ENCODE measurements at places on chromosomes 7 and 10.

DNA sequence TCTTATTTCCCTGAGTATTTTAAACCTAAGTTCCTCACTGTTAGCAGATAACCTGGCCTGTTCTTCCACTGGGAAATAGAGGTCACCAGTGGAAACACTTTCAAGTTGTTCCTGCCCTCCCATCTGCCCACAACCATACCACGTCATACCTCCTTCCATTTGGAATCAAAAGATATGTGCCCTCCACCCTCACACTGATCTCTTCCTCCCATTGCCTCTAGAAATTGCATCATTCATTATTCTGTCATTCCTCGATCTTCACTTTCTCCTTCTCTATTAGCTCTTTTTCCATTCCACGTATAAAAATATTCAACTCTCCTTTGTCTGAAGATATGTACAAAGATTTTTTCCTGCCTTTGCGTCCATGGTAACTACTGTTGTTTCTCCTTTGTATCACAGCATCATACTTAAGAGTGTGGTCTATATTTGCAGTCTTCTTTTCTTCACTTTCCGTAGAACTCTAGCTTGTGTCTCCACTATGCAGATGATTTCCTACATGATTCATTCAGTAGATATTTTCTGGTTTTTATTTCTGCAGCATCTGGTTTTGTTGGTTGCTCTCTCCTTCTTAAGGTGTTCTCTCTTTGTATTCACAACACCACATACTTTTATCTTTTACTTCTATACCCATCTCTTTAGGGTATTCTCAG lies 312.3 kb downstream of the REEP3 start:
- no peak for DNase-seq

- DNase-seq = no peak
These were observed 133.5 kb downstream of the PTPN20 start for GRCh38 chr10:47044741-47045140.

- DNase-seq = no peak
These were observed 260.7 kb downstream of the BMPER start for GRCh38 chr7:34165927-34166550.

GRCh38 chr10:130022511-130023299 lies 58.6 kb upstream of the EBF3 start:
- no peak for DNase-seq

DNA sequence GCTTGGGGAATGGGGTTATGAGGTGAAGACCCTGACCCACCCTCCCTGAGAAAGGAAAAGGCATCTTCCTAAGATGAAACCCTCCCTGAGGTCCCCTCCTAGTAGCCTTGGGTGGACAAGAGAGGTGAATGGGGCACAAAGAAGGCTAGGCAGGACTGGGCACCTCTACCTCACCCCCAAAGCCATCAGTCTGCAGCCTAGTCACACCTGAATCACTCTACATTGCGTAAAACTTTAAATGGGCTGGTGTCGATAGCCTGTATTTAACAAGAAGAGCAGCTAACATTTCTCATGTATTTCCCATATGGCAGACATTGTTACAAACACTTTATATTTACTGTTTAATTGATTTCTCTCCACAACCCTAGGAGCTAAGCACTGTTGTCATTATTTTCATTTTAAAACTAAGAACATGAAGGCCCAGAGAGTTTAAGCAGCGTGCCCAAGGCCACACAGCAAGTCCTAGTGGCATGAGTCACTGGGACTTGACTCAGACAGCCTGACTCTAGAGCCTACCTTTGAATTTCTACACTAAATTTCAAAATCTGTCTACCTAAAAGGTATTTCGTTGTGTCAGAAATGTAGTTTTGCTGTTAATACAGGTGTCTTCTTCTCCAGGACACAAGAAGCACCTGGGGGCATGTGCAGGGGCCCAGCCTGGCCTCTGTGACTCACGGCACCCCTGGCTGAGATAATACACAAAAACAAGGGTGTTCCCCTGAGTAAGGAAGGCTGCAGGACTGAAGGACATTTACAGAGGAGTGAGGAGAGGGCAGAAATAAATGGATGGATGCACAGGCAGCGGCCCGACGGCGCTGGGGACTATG lies 3.4 kb downstream of the AOC1 start:
- DNase-seq = no peak

DNA sequence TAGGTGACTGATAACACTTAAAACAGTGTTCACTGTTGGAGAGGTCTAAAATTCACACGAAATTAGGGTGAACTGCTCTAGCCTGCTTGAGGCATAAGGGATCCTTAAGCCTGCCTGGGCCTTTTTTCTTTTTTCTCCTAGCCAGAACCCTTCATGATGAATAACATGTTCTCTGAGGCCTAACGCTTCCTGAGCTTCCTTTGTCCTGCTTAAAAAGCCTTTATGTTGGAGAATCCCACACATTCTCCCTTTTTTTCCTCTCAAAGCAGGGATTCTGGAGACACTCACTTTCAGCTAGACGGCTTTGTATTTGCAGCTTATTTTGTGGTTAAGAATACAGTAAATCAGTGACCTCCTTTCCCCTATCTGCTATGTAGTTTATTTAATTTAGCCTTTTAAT lies 354.7 kb upstream of the PHF14 start:
- no peak for DNase-seq

DNA sequence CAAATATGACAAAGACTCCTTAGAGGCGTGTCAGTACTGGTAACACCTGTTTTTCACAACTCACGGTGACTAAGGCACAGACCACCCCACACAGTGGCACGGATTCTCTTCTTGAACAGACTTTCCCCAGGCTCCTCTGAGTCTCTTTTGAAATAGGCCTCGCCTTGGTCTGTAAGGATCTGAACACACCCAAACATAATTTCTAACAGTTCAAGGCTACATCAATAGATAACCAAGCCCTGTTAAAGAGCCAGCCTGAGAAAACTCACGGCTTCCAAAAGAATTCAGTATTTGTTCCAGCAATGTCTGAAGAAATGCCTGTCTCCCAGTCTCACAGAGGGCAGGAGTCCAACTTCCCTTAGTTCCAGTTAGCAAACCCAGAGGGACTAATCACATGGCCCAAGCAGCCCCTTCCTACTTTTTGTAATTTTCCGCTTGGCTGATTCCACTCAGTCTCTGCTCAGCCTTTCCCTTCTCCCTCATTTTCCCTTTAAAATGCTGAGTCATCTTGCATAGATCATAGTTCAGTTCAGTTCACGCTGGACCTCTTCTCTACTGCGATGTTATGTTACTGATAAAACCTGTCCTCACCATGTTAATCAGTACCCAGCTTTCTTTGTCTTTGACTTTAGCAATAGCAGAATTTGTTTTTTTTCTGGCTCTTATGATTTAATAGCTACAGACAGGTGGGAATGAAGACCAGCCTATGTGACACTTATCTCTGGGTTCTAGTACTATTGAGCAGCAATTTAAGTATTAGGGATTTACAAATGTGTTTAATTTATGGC lies 22.6 kb upstream of the AKR1C3 start:
- DNase-seq = no peak

DNA sequence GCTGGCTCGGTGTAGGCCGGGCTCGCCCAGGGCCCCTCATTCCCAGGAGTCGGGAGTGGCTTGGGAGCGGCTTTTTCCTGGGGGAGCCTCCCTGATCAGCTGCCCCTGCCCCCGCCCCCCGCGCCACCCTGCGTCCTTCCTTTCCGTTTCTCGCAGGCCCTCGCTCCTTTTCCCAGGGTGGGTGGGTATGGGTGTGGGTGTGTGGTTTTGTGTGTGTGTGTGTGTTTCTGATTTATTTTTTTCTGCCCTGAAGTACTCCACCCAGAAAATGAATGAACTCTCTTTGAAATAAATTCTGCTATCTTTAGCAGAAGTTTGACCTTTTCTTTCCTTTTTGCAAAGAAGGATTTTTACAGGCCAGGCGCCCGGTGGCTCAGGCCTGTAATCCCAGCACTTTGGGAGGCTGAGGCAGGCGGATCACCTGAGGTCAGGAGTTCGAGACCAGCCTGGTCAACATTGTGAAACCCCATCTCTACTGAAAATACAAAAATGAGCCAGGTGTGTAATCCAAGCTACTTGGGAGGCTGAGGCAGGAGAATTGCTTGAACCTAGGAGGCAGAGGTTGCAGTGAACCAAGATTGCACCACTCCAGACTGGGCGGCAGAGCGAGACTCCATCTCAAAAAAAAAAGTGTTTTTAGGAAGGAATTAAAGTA lies 30.0 kb upstream of the AP5Z1 start:
- DNase-seq = no peak

GRCh38 chr7:75905785-75906604 lies 9.0 kb upstream of the POR start:
- DNase-seq = no peak

DNA sequence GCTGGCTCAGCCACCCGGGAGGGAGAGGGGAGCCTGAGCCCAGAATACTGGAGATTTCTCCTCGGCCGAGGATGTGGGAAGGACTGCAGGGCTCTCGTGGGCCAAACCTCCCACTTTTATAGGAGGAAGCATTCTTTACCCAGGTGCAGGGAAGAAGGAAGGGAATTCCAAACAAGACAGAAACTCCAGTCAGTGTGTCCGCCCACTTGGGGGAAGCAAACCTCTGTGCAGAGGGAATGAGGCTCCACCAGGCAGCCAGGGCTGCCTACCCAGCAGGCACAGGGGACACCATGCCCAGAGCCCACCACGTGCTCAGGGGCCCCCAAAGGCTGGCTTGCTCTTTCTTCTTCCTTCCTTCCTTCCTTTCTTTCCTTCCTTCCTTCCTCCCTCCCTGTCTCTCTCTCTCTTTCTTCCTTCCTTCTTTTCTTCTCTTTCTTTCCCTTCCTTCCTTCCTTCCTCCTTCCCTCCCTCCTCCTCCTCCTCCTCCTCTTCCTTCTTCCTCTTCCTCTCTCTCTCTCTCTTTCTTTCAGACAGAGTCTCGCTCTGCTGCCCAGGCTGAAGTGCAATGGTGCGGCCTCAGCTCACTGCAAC lies 15.4 kb upstream of the FZD9 start:
- DNase-seq = no peak

- DNase-seq = no peak
These were observed 142.3 kb downstream of the MAPK8 start for GRCh38 chr10:48448796-48449195.

DNA sequence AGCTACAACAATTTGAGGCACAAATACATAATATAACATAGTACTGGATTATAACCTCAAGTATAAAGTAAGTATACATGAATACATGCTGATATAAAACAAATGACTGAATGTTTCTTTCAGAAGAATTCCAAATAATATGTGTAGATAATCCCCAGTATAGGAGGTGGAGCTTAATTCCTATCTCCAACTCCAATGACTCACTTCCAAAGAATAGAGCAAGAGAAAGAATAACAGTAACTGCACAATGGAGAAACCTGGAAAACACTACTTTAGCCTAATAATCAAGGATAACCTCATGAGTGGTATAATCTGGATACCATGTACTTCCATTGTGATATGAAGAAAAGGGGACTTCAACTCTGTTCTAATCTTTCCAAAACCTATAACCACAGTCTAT lies 13.7 kb upstream of the SEMA3C start:
- no peak for DNase-seq

- no peak for DNase-seq
These were observed 68.8 kb downstream of the SVOPL start for GRCh38 chr7:138632384-138632783.

- DNase-seq = no peak
These were observed 7.0 kb downstream of the CALHM3 start for GRCh38 chr10:103472005-103472404.

DNA sequence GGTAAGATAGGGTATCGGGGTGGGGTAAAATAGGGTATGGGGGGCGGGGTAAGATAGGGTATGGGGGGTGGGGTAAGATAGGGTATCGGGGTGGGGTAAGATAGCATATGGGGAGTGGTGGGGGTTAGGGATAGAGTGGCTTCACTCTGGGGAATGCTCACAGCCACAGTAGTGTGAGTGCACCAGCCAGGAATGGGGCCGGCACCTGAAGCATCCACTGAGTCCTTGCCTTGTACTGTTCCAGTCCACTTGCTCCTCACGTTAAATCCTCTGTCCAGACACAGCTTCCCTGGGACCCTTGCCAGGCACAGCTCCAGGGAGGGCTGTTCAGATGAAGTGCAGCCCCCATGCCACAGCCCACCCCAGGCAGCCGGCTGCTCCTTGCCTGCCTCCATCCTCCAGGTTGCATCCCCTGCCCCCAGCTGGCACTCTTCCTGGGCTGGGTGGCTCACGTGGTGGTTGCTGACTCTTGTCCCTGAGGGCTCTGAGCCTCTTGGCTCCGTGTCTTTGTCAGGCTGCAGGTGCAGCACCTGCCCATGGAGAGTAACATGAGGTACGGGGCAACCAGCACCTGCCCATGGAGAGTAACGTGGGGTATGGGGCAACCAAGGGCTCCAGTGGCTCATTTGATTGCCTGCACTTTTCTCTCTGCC lies 268.4 kb downstream of the TCERG1L start:
- no peak for DNase-seq

GRCh38 chr7:130458257-130458656 lies 17.4 kb upstream of the CEP41 start:
- no peak for DNase-seq

DNA sequence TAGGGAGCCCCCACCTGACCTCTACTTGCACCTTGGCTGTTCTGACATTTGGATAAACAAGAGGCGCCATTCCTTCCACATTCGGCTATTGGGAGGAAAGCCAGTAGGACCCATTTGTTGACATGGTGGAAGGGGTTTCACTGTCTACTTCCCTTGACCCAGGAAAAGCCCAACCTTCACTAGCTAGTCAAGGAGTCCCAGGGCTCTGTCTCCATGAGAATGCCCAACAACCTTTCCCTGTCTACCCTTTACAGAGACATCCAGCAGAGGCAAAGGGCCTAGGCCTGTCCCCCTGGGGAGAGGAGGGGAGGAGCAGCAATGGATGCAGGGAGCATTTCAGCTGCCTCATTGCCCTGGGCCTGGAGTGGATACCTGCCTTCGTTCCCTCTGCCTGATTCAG lies 136.1 kb downstream of the NEURL1 start:
- no peak for DNase-seq

GRCh38 chr7:114083166-114084001 lies 164.6 kb upstream of the PPP1R3A start:
- no peak for DNase-seq
